ENCODE measurements at places on chromosomes 13 and 19.

GRCh38 chr13:99404005-99404755, 97.0 kb upstream of the GPR183 start:
- DNase-seq: no peak

DNA sequence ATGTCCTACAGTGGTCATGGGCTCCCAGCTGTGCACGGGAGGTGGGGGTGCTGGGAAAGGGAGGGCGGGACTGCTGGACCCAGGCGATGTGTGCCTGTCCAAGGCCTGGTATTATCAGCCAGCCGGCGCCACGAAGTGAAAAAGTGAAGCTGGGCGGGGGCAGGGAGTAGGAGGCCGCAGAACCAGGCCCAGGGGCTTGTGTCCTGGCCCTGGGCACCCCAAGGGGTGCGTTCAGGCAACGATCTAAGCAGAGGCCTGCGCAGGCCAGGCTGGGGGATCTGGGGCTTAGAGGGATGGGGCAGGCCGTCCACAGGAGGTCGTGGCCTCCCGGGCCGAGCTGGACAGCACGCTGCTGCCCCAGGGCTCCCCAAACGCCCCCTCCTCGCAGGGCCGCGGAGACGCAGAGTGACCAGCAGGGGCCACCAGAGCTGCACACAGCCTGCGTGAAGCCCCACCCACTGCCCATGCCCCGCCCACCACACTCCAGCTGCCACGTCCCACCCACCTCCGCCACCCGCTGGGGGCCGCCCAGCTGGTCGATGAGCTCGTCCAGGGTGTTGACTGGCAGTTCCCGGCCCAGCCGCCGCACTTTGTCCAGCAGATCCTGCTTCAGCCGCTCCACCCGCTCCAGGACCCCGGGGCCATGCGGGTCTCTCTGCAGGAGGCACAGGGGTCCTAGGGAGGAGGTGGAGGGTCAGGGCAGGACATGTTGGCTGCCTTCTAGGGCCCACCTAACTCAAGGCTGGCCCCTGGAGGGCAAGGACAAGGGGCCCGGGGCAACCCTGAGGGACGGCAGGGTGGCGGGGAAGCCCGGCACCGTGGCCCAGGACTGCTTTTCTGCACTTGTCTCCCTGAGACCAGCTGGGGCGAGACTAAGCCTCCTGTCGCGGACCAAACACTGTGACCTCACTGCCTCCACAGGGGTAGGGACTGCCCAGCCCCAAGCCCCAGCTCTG, 9.5 kb downstream of the GPX4 start:
- peak; percentile 92 for DNase-seq

DNA sequence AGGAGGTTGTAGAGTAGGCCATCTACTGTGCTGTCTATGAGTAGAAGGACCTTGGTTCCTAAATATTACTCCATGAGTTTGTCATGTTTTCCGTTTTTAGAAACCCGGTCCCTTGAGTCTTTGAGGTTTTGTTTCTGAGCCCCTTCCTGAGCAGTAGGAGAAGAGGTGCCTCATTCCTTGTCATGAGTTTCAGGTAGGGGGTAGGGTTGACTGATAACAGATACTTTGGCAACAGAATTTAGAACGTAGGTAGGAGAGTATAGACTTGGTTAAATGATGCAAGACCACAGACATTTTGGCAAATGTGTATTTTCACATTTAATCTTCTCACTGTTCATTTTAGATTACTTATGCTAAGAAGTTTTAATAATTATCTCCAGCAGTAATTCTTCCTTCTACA, 24.6 kb downstream of the LMO7 start:
- DNase-seq: no peak

GRCh38 chr13:79267560-79267959, 138.5 kb downstream of the RBM26 start:
- no peak for DNase-seq

DNA sequence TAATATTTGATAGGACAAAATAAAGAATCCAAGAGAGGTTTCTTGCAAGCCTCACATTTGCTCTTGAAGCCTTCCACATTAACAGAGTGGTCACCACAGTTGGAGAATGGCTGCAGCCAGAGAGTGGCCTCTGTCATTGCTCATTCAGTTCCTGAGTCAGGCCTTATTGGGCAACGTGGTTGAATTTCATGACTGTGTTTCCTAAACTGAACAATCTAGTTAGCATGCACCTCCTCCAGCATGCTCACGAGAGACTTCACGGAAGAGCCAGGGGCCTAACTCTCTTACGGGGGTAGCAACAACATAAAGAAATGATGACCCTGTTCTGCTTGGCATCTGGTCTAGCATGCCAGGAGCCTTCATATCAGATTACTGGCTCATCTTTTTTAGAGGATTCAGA, 9.6 kb upstream of the UBL3 start:
- no peak for DNase-seq
